ENCODE measurements at places on chromosomes 7 and 10.

GRCh38 chr10:27481486-27481885, 22.6 kb upstream of the RAB18 start:
- no peak for DNase-seq

GRCh38 chr7:16357921-16358320, 63.4 kb downstream of the CRPPA start:
- DNase-seq = peak; percentile 92

- no peak for DNase-seq
These were observed 102.5 kb downstream of the ACTR3B start for GRCh38 chr7:152862006-152862405.

GRCh38 chr10:44881649-44882048, 29.5 kb upstream of the TMEM72 start:
- no peak for DNase-seq

DNA sequence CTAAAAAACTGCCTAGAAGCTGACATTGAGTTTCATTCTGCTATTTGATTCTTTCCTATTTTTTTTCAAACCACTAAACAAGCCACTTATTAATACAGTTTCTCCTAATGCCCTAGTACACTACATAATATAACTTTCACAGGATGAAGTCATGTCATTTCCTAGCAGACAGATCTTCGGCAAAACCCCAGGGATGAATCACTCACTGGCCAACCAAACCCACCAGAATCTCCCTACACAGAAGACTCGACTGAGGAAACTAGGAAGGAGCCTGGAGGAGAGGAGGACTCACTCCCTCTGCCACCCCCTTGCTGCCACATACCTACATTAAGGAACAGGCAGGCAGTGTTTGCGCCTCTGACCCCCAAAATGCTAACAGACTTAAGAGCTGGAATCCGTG, 33.4 kb downstream of the XPNPEP1 start:
- no peak for DNase-seq

- DNase-seq = no peak
These were observed 603.5 kb upstream of the NRP1 start for GRCh38 chr10:33938001-33938400.

GRCh38 chr7:33044986-33045385, 17.6 kb downstream of the NT5C3A start:
- no peak for DNase-seq

GRCh38 chr10:71765176-71765904, 8.0 kb downstream of the VSIR start:
- DNase-seq = no peak

GRCh38 chr7:133504825-133505224, 251.9 kb downstream of the EXOC4 start:
- no peak for DNase-seq

DNA sequence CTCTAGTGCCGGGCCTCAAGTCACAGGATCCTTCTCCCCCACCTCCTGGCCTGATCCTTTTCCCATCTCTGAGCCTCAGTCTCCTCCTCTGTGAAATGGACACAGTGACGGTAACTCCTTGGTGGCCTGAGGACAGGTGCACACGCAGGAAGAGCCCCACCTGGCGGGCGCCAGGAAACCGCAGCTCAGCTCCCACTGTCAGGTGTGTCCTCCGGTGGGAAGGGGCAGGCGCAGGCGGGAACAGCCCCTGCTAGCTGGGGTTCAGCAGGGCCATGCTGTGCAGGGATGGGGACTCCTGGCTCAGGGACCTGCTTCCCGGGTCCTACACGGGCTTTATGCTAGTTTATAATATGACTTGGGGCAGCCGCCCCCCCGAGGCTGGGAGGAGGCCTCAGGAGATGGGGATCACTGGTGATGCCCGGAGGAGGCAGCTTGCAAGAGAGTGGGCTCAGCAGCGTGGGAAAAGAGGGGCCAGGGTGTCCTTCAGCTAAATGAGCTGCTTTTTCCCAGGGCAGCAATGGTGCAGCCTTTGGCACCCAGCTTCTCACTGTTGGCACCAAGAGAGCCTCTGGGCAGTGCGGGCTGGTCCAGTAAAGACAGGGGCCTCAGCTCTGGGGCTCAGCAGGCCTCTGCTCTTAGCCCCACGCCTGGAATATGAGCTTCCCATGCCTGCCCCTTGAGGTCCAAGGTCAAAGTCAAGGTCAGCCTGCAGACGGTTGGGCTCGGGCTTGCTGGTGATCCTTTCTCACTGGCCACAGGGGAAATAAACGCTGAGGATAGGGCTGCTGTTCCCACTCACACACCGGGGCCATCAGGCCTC, 68.0 kb upstream of the FAM20C start:
- no peak for DNase-seq

DNA sequence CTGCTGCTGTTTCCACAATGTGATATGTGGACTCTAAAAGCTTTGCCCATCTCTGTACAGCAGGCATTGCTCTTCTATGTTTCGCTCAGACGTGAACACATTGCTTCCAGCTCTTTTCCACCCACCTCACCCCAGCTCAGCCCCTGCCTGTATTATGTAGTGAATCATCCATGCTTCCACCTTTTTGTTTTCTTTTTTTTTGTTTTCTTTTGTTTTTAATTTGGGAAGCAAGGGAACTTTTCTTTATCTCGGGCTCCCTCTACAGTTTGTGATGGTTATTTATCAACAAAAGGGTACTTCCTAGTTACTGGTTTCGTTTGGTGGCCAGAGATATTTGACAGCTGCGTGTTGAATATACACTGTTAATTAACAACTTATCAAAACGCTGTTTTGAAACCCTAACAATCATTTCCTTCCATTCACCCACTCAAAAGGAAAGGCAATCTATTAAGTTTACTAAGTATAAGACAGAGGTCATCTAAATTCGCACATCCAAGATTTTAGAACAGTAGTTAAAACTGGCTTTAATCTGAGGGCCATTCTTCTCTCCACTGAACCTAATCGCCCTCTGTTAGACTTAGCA, 127.9 kb upstream of the STK17A start:
- no peak for DNase-seq

GRCh38 chr7:19749658-19750057, 23.8 kb downstream of the TMEM196 start:
- no peak for DNase-seq

- DNase-seq = no peak
These were observed 241.3 kb upstream of the FOXP2 start for GRCh38 chr7:114173170-114173890.

- DNase-seq = no peak
These were observed 12.8 kb upstream of the CARD11 start for GRCh38 chr7:3056234-3057065.

DNA sequence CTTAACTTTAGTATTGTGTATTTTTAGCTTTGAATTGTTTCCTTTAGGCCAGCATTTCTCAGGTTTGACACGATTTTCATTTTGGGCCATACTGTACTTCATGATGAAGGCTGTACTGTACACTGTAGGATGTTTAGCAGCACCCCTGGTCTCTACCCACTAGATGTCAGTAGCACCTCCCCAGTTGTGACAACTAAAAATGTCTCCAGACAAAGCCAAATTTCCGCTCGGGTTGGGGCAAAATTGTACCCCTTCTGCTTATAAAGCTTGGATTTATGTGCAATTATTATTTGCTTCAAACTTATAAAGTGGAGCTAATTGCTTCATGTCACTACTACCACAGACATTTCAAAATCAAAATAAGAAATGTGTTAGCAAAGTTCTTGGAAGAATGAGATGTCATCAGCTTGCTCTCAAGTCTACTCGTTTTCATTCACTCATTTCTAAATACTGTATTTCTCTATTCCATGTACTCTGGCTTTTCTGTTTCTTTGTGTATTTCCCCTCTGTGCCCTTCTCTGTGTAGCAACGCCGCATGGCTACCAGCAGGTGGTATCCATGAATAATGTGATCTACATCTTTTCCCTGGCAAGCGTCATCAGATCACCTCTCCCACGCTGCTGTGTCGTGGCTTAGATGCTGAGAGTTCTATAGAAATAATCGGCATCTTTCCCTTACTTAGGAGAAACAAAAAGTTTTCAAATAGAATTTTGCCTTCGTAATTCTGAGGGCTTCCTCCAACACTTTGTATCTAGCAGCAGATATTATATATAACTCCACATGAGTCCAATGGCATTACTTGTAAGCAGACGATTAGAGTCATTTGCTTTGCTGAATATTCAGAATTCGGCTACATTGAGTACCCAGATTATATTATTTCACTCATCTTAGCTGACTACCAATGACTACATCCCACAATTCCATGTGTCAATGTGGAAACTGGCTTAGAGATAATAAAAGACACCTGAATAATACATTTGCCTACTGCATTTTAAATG, 47.8 kb upstream of the CALCR start:
- peak; percentile 39 for DNase-seq

- DNase-seq = no peak
These were observed 2.4 kb downstream of the KLLN start for GRCh38 chr10:87860816-87861403.

GRCh38 chr7:2713370-2713769, 25.4 kb downstream of the AMZ1 start:
- DNase-seq = no peak

- no peak for DNase-seq
These were observed 89.4 kb downstream of the ITGA8 start for GRCh38 chr10:15630353-15630752.

DNA sequence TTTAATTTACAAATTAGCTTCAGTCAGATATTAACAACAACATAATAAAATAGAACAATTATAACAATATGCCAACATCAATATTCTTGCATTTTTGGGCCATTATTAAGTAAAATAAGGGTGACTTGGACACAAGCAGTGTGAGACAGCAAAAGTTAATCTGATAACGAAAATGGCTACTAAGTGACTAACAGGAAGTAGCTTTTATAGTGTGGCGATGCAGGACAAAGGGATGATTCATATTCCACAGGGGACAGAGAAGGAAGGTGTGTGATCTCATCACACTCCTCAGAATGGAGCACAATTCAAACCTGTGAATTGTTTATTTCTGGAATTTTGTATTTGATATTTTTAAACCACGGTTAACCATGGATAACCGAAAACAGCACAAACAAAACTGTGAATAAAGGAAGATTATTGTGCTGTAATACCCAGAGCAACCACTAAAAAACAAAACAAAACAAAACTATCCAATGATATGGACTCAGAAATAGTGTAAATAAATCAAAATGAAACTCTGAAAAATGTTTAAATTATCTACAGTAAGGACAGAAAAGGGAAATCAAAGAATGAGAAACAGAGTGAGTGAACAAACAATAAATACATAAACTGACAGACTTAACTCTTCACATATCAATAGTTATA, 66.9 kb upstream of the TFEC start:
- no peak for DNase-seq

GRCh38 chr10:723973-724372, 34.5 kb upstream of the DIP2C start:
- no peak for DNase-seq

- DNase-seq = no peak
These were observed 32.6 kb upstream of the HERPUD2 start for GRCh38 chr7:35727571-35727970.

GRCh38 chr7:3013975-3014792, 29.5 kb downstream of the CARD11 start:
- no peak for DNase-seq

DNA sequence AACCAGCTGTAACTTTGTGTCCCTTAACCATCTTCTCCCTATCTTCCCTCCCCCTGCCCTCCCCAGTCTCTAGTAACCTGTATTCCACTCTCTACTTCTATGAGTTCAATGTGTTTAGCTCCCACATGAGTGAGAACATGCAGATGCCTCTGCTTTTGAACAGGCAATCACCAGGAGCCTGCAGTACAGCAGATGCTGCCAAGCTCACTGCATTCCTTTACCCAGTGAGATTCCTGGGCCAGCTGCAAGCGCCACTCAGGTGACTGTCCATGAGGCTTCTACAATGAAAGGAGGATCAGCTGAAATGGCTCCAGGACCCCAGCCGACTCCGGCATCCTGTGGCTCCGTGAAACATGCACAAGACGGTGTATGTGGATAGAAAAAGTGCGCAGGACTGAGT, 15.7 kb downstream of the GRID1 start:
- no peak for DNase-seq

DNA sequence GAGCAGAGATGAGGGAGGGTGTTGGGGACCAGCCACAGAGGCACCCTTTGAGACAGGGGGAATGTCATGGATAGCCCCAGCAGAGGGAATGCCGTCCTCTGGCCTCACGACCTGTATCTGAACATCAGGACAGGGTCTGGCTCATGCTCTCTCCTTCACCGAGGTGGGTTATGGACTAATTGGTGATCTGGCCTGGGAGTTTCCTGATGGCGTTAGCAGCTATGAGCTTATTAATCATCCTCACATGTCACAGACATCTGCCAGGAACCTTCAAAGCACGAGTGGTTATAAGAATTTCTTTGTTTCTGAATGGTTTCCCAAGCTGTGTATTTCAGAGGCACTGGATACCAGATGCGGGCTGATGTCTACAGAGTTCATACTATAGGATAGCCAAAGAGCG, 6.9 kb downstream of the CPA4 start:
- DNase-seq = no peak

Measured in COR-L47 (cell line).